CD4-positive, alpha-beta T cell treated with Interleukin-15 for 1 hour (primary cell): ENCODE measurements at places on chromosomes 1 and 21.

DNA sequence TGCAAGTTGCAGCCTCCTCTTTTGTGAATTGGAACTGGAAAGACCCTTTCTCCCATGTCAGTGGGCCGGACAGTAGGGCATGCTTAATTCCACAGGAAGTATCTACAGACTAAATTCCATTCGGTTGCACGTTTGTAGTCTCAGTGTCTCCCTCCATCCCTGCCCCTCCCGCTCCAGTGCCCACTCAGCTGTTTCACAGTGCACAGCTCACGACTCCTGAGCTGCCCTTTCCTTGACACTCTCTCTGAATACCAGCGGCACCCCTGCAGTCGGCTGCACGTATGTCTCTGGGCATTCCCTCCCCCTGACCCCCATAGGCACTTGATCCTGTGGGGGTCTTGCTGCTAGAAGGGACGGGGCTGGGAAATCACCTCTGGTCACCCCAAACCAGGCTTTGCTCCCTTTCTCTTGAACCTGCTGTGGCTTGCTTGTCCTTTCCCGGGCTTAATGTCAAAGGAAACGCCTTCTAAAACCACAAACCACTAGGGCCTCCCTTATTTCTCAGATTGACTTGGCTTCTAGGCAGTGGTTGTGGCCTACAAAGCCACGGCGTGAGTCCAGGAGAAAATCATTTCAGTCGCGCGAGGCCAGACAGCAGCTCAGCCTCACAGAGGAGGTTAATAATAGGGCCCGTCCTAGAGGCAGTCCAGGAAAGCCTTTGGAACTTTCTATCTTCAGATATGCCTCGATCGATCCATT lies 365.3 kb upstream of the PROX1 start:
- no peak for DNase-seq

DNA sequence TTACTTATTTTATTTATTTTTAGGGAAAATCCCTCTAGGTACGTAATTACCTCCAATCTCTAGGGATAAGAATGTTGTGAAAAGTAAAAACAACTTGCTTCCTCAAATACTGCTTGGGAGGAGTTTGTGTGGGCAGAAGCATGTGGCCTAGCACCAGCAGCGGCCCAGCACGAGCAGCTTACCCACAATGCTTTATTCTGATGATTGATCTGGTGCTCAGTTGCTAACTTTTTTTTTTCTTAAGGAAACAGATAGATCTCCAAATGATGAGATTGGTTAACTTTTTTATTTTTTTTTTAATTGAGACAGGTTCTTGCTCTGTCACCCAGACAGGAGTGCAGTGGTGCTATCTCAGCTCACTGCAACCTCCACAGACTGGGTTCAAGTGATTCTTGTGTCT lies 4.2 kb downstream of the CLIC6 start:
- DNase-seq: no peak

GRCh38 chr1:233707880-233708815 lies 94.2 kb downstream of the KCNK1 start:
- no peak for DNase-seq

DNA sequence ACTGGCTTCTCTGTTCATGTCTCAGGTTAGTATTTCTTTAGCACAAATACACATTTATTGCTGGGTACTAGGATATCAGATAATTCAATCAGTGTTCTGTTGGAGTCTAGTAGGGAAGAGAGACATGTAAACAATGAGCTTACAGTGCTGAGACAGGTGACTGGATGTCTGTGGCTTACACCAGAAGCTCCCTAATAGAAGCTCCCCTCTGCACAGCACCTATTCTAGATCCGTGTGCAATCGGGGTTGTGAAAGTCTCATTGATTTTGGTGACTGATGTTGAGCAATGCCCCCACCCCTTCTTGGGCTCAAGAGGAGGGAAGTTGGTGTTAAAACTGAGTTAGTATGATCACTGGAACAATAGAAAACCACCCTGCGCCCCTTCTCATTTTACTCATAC lies 279.2 kb downstream of the RPS6KC1 start:
- no peak for DNase-seq

DNA sequence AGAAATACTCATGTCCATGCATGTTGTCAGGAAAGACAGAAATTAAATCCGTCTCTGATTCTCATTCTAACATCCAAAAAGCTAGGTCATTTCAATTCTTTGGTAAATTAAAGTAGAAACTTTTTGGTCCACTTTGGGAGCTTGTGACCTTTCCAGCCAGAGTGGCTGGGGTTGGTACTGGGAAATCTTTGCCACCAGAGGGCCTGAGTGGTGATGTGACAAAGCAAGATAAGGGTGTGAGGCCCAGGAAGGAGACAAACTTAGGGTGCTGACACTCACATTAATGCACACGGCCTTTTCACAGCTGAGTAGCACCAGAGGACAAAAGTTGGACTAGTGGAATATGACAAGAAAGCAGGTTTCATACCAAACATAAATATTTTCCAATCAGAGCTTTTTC lies 144.3 kb downstream of the DNM3 start:
- no peak for DNase-seq

- DNase-seq: no peak
Measured at GRCh38 chr21:39947031-39947430, 79.8 kb downstream of the PCP4 start.

GRCh38 chr1:10185759-10186158 lies 24.6 kb upstream of the KIF1B start:
- no peak for DNase-seq

DNA sequence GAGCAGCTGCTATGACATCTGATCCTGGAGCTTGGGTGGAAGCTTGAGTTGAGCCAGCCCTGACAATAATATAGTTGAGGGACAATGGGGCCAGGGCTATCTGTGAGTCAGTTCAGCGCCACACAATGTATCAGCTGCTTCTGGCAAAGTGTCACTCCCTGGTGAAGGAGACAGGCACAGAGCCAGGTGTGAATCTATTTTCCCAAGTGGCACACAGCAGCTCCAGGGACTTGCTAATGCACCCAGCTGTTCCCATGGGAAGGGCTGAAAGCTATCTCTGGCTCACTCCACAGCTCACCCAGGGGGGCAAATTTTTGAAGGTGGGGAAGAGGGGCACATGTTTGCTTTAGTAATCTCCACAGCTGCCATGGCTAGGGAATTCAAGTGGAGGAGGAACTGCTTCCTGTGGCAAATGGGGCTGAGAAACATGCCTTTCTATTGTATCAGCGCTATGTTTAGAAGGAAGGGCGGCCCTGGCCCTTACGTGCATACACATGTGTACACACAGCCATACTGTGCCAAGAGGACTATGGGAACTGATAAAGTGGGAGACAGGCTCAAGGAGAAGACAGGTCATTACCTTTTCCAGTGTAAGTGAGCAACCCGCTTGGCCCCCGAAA lies 2.2 kb downstream of the CYB5R1 start:
- no peak for DNase-seq

GRCh38 chr1:178587096-178587495 lies 74.2 kb downstream of the TEX35 start:
- DNase-seq: no peak

DNA sequence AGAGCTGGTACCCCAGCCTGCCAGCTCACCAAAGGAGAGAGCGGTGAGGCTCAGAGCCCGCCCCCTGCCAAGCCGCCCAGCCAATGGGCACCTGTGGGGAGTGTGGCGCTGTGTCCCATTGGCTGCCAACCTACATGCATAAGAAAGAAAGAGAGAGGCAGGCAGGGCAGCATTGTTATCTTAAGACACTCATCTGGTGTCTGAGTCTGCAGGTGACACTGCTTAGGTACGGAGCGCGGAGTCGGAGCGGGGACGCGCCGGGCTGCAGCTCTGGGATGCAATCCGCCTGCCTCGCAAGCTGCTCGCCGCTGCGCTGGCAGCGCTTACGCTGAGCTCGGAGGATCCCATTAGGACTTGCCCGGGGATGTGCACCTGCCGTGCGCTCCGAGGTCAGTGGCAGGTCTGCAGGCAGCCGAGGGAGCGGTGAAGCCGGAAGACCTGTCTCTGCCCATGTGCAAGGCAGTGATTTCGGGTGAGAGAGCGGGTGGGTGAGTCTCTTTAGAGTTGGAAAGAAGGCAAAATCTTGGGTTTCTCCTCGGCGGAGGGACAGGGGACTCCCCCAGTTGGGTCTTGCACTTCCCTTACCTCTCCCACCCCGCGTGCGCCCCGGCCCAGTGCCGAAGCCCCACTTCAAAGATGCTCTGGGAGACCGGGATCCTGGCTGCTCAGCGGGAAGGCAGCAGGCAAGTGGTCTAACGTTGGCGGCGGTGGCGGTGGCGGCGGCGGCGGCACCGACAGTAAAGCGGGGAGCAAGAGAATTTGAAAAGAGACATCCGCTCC lies at the start of gene BRINP2:
Gene BRINP2 (plus strand): TSS at position 203 of the 780 bp plus-strand sequence. CDS start 58,919 bp downstream, outside the sequence.
- no peak for DNase-seq

DNA sequence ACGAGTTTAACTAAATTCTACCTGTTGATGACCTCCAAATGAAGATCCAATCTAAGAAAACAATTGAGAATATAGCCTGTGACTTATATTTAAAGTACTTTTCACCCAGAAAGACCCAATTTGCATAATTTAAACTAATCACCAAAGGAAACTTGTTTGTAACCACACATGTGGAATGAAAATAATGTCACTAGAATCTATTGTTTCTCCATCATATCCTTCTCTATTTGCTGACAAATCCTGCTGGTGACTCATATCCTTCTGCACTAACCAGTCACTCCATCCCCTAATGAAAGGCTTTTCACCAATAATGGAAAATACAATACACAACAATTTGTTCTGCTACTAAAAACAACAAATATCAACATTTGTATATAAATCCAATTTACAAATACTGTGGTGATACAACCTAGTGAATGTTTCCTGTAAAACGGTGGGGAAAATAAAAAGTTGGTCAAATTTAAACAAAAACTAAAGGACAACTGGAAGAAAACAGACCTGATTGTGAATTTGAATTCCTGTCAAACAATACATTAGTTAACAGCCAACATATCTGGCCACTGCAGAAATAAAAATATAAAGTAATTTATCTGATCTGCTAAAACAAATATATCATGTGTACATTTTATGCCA lies 6.5 kb downstream of the PTP4A2 start:
- no peak for DNase-seq
